ENCODE measurements at places on chromosomes 16 and 17.
A peak's percentile ranks its signal among the peaks of the same experiment; 100 is the strongest.

GRCh38 chr17:81393684-81394376, 1.4 kb upstream of the BAHCC1 start:
- DNase-seq, result peak; percentile 97

DNA sequence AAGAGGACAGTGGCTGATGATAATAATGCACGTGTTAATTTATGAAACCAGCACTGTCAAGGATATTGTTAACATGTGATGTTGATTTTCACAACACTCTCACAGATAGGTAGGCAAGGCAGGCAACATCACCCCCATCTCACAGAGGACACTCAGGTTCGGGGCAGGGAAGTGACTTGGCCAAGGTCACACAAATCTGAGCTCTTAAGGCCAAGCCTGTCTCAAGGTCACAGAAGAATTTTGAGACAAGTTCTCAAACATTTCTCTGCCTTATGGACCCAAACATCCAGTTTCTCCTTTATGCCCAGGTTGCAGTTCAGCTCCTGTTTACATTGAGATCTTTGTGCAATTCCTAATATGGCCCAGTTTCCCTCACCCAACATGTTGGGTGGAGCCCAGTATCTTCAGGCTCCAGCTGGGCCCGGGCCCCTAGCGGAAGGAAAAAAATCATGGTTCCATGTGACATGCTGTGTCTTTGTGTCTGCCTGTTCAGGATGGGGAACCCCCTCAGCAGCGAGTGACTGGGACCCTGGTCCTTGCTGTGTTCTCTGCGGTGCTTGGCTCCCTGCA, 1.3 kb downstream of the SLC2A4 start:
- DNase-seq, result no peak

DNA sequence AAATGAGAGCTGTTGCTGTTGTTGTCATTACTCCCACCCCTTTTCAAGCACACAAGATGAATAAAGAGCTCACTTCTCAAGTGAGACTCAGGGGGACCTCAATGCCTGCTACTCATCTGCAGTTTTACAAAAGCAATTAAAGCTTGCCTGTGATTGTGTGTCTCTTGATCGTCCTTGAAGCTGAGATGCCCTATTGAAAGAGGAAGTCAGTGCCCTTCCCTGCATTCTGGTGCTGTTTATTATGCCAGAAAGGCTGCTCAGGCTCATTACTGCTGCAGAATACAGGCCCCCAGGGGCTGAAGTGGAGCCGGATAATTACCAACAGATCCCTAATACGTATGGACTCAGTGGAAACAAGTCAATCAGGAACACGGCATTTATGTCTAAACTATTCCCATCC, 147.2 kb downstream of the HS3ST2 start:
- no peak for DNase-seq

- DNase-seq, result no peak
These were observed 137.7 kb upstream of the CRHR1 start for GRCh38 chr17:45646288-45646988.

DNA sequence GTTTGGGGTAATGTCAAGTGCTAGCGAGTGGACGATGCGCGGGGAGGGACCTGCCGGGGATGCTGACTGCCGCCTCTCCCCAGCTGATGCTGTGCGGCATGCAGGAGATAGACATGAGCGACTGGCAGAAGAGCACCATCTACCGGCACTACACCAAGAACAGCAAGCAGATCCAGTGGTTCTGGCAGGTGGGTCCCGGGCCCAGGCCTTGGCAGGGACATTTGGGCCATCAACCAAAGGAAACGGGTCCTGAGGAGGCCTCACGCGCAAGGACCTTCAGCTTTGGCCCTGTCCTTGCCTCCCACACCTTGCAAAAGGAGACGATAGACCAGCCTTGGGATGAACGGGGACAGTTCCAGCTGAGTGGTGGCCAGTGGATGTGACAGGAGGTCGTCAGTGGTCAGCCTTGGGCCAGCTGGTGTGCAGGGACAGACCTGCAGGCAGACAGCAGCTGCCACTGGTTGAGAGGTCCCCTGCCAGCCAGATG, 13.6 kb upstream of the CLEC18A start:
- DNase-seq, result no peak

DNA sequence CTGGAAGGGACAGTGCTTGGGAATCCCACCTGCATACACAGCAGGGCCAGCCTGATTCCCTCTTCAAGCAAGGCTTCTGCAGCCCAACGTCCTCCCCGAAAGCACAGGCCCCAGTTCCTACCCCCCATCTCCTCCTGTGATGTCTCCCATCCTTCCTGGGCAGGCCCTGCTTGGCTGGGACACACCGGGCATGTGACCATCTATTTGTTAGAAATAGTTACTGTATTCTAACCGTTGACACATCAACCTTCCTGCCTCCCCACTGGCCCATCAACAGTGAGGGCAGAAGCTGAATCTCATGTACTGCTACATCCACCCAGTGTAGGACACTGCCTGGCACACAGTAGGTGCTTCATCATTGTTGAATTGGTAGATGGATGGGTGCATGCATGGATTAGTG, 10.7 kb downstream of the PRR29 start:
- DNase-seq, result no peak

DNA sequence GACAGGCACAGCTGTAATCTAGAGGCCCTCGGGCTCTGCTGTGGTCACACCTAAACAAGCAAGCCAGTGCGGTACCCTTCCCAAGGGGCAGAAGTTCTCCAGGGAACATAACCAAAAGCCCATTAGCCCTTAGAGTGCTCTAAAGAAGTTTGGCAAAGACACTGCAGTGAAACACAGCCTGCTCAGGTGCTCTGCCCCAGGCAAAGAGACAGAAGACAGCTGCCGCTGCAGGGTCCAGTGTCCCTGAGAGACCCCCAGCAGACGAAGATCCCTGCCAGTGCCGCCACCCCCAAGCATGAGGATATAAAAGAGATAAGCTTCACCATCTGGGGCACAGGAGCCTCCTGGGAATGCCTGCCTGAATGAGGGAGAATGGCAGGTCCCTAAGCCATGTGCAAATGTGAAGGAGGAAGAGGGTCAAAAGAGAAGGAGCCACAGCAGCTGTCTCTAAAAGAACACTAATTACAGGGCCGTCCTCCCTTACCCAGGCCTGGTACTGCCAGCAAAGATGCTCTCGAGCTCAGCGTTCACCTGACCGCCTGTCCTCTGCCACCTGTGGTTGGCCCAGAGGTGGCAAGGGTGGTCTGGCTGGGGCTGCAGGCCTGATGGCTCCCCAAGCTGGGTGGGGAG, 29.7 kb downstream of the CUEDC1 start:
- DNase-seq, result no peak

- DNase-seq, result no peak
These were observed 14.6 kb upstream of the CNGB1 start for GRCh38 chr16:57985204-57986181.

GRCh38 chr16:70703041-70703834, 17.4 kb upstream of the MTSS2 start:
- DNase-seq, result peak; percentile 80

- no peak for DNase-seq
These were observed 169.7 kb upstream of the CDH5 start for GRCh38 chr16:66196770-66197169.

DNA sequence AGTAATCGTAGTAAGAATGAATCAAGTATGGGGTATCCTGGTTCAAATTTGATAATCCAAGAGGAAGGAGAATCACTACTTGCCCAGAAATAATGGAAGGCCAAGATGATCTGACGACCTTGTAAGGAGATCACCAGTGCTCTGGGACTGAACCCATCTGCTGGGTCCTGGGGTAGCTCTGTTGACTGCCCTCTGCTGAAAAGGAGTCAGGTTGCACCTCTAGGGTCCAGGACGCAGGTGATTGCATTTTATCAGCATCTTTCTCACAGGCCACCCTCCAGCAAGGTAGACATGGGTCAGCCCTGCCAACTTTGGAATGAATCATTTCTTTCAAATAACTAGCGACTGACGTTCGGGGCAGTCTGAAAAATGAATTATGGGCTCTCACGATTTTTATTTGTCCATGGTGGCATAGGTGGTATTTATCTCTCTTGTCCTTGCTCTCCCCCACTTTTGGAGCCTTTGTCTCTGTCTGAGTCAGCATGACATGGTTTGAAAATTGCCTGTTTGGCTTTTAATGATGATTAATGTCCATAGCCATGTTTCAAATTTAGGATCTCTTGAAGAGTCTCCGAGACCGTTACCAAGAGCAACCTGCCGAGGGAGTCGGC, 163.7 kb downstream of the MSI2 start:
- no peak for DNase-seq

DNA sequence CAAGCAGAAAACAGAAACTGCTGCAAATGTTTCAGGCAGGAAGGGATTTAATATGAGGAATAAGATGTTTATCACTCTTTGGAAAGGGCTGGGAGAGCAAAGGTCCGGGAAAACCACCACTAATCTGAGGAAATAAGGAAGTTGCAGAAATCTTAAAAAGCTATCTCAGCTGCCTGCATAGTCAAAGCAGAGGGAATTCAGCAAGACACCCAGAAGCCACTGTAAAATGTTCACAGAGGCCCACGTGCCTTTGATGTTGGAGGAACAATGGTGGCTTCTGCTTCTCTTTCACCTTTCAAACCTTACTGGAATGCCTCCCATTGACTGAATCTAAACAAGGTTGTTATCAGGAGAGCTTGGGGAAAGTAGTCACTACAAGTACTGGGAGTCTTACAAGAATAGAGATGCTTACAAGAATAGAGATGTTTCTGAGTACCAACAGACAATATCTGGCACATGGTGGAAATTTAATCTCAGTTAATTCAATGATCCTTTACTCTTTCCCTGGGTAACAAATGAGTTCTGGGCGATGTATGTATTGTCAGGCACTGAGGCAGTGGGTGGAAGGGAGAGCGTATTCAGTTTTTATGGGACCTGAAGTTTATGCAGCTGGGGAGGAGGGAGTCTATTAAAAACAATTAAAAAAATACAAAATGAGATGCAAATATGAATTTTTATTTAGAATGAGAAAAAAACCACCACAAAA, 56.1 kb upstream of the MED13 start:
- DNase-seq, result no peak

All from retinal pigment epithelial cell (primary cell).